ENCODE measurements at places on chromosomes 7 and 10.

DNA sequence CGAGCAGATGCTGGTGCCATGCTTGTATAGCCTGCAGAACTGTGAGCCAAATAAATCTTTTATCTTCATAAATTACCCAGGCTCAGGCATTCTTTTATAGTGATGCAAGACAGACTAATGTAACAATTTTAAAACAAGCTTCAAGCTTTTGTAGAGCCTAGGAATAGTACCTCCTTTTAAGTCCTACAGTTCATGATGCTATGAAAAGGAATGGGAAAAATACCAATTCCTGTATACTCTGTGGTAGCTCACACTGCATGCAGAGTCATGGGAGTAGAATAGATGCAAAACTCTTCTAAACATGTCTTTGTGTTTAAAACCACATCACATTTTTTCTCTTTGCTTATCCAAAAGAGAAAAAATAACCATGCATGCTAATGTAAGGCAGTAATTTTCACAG lies 66.6 kb upstream of the WNT16 start:
- DNase-seq, result no peak

GRCh38 chr7:47803846-47804245 lies 144.4 kb downstream of the PKD1L1 start:
- no peak for DNase-seq

GRCh38 chr7:68158686-68159295 lies 1162.2 kb downstream of the TYW1 start:
- DNase-seq, result no peak

GRCh38 chr10:43814663-43815062 lies 166.0 kb upstream of the ZNF32 start:
- DNase-seq, result no peak

- no peak for DNase-seq
Measured at GRCh38 chr7:112162142-112162766, 43.9 kb downstream of the DOCK4 start.

- no peak for DNase-seq
Measured at GRCh38 chr7:115634633-115635032, 395.9 kb downstream of the TFEC start.

GRCh38 chr10:13400196-13400965 lies 52.3 kb upstream of the SEPHS1 start:
- no peak for DNase-seq

- no peak for DNase-seq
Measured at GRCh38 chr7:150958062-150958552, 20.0 kb downstream of the KCNH2 start.

- no peak for DNase-seq
Measured at GRCh38 chr7:118003476-118003875, 130.2 kb upstream of the CTTNBP2 start.

DNA sequence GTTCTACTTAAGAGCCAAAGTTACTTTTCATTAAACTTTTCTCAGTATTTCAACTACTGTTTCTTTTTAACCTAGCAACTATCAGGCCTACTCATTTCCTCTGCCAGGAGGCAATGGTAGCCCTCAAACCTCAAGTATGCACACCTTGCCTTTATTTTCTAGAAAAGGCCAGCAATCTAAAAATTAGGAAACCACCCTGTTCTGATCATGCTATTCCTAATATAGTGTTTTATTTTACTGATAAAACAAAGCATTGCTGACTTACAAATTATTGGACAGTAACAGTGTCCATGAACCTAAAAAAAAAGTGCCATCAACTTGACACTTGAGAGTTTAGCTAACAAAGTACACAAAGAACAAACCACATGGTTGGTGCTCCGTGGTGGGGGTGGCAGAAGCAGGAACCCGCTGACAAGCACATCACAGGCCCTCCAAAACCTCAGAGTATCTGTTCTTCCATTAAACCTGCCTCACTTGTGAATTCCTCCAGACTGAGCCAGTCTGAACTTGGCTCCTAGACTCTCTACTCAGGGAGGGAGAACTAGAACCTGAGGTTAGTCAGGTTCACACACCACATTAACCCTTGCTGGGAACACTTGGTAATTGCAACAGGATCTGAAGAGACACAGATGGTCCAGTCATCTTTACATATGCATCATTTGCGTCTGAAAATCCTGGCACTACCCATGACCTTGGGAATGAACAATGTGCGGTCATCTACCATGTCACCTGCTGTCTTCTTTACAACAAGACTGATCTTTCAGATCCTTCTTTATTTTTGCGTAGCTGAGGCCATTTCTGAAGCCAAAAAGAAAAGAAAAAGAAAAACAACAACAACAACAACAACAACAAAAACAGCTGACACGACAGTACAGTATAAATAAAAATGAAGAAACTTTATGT lies 31.9 kb downstream of the PIP4K2A start:
- peak; percentile 21 for DNase-seq

- no peak for DNase-seq
Measured at GRCh38 chr7:109622320-109622719, 1052.6 kb downstream of the DNAJB9 start.

DNA sequence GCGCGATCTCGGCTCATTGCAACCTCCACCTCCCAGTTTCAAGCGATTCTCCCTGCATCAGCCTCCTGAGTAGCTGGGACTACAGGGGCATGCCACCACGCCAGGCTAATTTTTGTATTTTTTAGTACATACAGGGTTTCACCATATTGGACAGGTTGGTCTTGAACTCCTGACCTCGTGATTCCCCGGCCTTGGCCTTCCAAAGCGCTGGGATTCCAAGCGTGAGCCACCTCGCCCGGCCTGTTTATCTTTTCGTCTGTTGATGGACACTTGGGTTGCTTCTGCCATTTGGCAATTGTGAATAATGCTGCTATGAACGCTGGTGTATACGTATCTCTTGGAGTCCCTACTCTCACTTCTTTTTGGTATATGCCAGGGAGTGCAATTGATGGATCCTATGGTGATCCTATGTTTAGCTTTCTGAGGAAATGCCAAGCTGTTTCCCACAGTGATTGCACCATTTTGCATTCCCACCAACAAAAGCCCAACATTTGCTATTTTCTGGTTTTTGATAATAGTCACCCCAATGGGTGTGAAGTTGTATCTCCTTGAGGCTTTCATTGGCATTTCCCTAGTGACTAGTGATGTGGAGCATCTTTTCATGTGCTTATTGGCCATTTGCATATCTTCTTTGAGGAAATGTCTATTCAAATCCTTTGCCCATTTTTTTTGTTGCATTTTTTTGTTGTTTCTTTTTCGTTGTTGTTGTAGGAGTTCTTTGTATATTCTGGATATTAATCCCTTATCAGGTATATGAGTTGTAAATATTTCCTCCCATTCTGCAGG lies 3.5 kb downstream of the ANTXRL start:
- DNase-seq, result no peak

- DNase-seq, result no peak
Measured at GRCh38 chr10:127349737-127350136, 153.3 kb upstream of the INSYN2A start.

- no peak for DNase-seq
Measured at GRCh38 chr7:68785036-68785435, 813.2 kb upstream of the AUTS2 start.

- no peak for DNase-seq
Measured at GRCh38 chr7:20304366-20304765, 26.3 kb upstream of the ITGB8 start.

DNA sequence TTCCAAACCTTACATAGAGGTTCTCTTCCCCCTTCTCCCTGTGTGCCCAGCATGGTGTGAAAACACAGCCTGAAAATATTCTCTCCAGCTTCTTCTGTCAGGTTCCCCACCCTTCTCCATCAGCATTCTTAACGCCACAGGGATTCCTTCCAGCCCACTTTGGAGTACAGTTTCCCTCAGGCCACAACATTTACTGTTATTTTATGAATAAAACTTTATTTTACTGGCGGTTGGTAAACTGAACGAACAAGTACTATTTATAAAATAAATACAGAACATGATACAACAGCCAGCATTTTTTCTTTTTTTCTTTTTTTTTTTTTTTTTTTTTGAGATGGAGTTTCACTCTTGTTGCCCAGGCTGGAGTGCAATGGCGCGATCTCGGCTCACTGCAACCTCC lies 31.6 kb upstream of the GPNMB start:
- no peak for DNase-seq

GRCh38 chr7:36190447-36191291 lies 37.6 kb downstream of the EEPD1 start:
- DNase-seq, result no peak

GRCh38 chr7:35253710-35254495 lies at the start of gene TBX20:
TBX20 (minus strand) TSS chr7:35254100; CDS start chr7:35253620, 480 bp downstream.
- no peak for DNase-seq
